ENCODE measurements at places on chromosomes 5 and 9. TPM values are rescaled to one million over a fixed set of nuclear protein-coding genes. Genes with fewer than 3 reads are reported as not detected.

- H3K4me3 ChIP-seq = no peak overlapping the region
- no peak overlapping the region for H3K27ac ChIP-seq
- no peak for DNase-seq
- no peaks in the 10 kb centered on the region for H3K36me3 ChIP-seq
- no peaks in the 10 kb centered on the region for H3K27me3 ChIP-seq
- no peaks in the 10 kb centered on the region for H3K4me1 ChIP-seq
Observed at GRCh38 chr5:56003179-56003578, 8.4 kb upstream of the IL6ST start.

GRCh38 chr9:107772988-107773387 lies 283.4 kb upstream of the KLF4 start:
- H3K36me3 ChIP-seq = no peaks in the 10 kb centered on the region
- no peaks in the 10 kb centered on the region for H3K27me3 ChIP-seq
- no peak overlapping the region for H3K4me3 ChIP-seq
- DNase-seq = no peak

NEURL1B gene
- 25.0 TPM for total RNA-seq

LCN12 gene
- 2.6 TPM for total RNA-seq

DEPDC1B gene
- total RNA-seq = 0.20 TPM

MRNIP gene
- 25.4 TPM for total RNA-seq

Data from upper lobe of right lung (tissue), 1 donor.